Activated T-cell treated with anti-CD3 and anti-CD28 coated beads, Interleukin-2, amount 50 U/mL, for 72 hours (primary cell): ENCODE measurements at places on chromosomes 11 and 22. TPM values are rescaled to one million over a fixed set of nuclear protein-coding genes. Genes with fewer than 3 reads are reported as not detected.
A peak's percentile ranks its signal among the peaks of the same experiment; 100 is the strongest.

Gene TUB
- total RNA-seq, result 0.32 TPM

Gene FOLR1
- not detected for total RNA-seq

Gene BIK
- 5.0 TPM for total RNA-seq

Gene CCDC87
- 0.10 TPM for total RNA-seq

DNA sequence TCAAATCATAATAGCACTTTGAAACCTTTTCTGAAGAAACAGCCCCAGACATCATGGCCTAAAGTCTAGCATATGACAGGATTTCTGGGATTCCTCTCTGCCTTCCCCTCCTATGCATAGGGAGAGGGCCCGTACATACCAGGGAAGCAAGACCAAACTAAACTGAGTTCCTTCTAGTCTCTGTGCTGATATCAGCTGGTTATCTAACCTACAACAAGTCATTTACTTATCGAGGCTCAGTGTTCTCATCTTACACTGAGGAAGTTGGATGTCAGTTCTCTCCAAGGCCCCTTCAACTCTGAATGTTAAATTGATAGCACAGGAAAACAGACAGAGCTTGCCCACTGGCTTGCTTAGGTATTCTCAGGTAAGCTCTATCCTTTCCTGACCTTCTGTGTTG lies 17.0 kb upstream of the GRIK4 start:
- H3K4me1 ChIP-seq, result no peaks in the 10 kb centered on the region
- no peak for DNase-seq
- no peak overlapping the region for H3K27ac ChIP-seq
- no peaks in the 10 kb centered on the region for H3K27me3 ChIP-seq
- H3K4me3 ChIP-seq, result no peak overlapping the region

- peaks cover 54% of the 10 kb centered on the region for H3K27me3 ChIP-seq
- H3K4me3 ChIP-seq, result no peak overlapping the region
- no peak for DNase-seq
- H3K4me1 ChIP-seq, result peaks cover 11% of the 10 kb centered on the region
- no peak overlapping the region for H3K27ac ChIP-seq
- H3K36me3 ChIP-seq, result no peaks in the 10 kb centered on the region
These were observed 89.0 kb downstream of the FEZ1 start for GRCh38 chr11:125407046-125407445.

- DNase-seq, result peak; percentile 79
- H3K36me3 ChIP-seq, result no peaks in the 10 kb centered on the region
- peaks cover 4% of the 10 kb centered on the region for H3K27me3 ChIP-seq
- peaks cover 16% of the 10 kb centered on the region for H3K4me1 ChIP-seq
These were observed 5.8 kb downstream of the TSPAN4 start for GRCh38 chr11:848380-848931.

GRCh38 chr11:19659529-19659928 lies 53.1 kb upstream of the NAV2 start:
- peaks cover 4% of the 10 kb centered on the region for H3K27me3 ChIP-seq
- H3K4me3 ChIP-seq, result no peak overlapping the region
- H3K27ac ChIP-seq, result no peak overlapping the region
- no peaks in the 10 kb centered on the region for H3K36me3 ChIP-seq

DNA sequence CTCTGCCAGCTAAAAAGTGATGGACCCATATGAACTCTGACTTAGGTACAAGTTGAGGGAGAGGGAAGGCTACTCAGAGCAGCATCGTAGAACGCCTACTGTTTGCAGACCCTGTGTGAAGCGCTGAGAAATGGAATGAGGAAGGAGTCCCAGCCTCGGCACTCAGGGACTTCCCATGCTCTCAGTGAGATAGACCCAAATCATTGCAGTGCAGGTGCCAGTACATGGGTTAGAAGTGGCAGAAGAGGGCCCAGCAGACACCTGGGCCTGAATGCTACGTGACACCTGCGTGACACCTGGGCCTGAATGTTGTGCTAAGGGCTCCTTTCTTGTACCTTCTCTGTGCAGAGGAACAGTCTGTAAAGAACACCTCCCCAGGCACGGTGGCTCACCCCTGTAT lies 2.6 kb upstream of the PDGFB start:
- H3K27me3 ChIP-seq, result peaks cover 61% of the 10 kb centered on the region
- no peaks in the 10 kb centered on the region for H3K36me3 ChIP-seq
- H3K4me3 ChIP-seq, result no peak overlapping the region
- no peak for DNase-seq
- H3K4me1 ChIP-seq, result peaks cover 13% of the 10 kb centered on the region
- H3K27ac ChIP-seq, result no peak overlapping the region

GRCh38 chr11:77322506-77322905 lies 21.0 kb upstream of the GDPD4 start:
- no peak overlapping the region for H3K4me3 ChIP-seq
- H3K27me3 ChIP-seq, result no peaks in the 10 kb centered on the region
- no peak for DNase-seq
- H3K36me3 ChIP-seq, result peaks cover 3% of the 10 kb centered on the region

DNA sequence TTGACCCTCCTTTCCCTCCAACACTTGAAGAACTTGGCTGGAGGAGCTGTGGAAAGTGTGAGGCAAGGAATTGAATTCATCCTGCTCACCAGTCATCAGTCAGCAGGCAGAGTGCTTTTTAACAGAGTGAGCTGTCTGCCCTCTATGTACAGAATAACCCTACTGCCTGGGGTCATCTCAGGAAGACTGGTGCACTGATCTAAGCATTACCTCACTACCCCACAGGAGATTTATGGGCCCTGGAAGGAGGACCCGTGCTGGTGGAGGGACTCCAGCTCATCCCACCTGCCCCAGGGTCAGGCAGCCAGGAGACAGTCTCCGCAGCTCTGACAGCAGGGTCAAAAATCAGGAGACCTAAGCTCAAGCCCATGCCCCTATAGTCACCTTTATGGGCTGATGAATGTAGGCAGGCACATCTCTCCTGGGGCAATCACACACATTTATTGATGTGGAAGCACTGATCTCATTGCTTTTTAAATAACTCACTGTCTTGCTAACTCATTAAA lies 270.8 kb upstream of the SESN3 start:
- H3K4me3 ChIP-seq, result no peak overlapping the region
- peaks cover 5% of the 10 kb centered on the region for H3K4me1 ChIP-seq
- H3K27ac ChIP-seq, result no peak overlapping the region
- DNase-seq, result no peak
- H3K27me3 ChIP-seq, result peaks cover 25% of the 10 kb centered on the region
- H3K36me3 ChIP-seq, result no peaks in the 10 kb centered on the region

DNA sequence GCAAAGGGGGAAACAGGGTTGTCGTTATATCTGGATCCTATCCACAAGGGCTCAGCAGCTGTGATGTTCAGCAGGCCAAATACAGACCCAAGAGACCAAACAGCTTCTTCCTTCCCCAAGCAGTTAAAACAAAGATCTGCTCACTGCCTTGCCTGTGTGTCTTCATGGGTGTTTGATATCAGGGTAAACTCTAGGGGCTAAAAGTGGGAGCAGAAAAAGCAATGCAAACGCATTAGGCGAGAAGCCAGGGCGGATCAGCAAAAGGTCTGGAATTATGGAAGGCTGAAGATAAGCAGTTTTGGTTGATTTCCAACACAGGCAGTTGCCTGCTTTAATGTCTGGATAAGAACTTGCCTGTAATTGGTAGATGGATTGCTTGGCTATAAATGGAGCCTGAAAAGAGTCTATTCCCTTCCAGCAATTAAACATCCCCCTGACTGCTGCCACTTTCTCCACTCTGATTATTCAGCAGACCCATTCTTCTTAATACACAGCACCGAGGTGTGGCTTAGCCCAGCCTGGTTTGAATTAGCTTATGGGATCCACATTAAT lies 126.3 kb downstream of the COMMD9 start:
- H3K4me1 ChIP-seq, result no peaks in the 10 kb centered on the region
- H3K27ac ChIP-seq, result no peak overlapping the region
- H3K27me3 ChIP-seq, result peaks cover 12% of the 10 kb centered on the region
- no peak for DNase-seq

- no peak for DNase-seq
- peaks cover 44% of the 10 kb centered on the region for H3K4me1 ChIP-seq
- no peak overlapping the region for H3K4me3 ChIP-seq
- H3K36me3 ChIP-seq, result peaks cover 4% of the 10 kb centered on the region
- H3K27ac ChIP-seq, result peak overlapping the region; percentile 58
These were observed 9.5 kb downstream of the PLA2G6 start for GRCh38 chr22:38171927-38172831.

- peaks cover 6% of the 10 kb centered on the region for H3K36me3 ChIP-seq
- H3K27me3 ChIP-seq, result no peaks in the 10 kb centered on the region
- no peak overlapping the region for H3K4me3 ChIP-seq
- no peak overlapping the region for H3K27ac ChIP-seq
- DNase-seq, result no peak
- H3K4me1 ChIP-seq, result no peaks in the 10 kb centered on the region
These were observed 18.3 kb upstream of the MICALL1 start for GRCh38 chr22:37887584-37888378.

DNA sequence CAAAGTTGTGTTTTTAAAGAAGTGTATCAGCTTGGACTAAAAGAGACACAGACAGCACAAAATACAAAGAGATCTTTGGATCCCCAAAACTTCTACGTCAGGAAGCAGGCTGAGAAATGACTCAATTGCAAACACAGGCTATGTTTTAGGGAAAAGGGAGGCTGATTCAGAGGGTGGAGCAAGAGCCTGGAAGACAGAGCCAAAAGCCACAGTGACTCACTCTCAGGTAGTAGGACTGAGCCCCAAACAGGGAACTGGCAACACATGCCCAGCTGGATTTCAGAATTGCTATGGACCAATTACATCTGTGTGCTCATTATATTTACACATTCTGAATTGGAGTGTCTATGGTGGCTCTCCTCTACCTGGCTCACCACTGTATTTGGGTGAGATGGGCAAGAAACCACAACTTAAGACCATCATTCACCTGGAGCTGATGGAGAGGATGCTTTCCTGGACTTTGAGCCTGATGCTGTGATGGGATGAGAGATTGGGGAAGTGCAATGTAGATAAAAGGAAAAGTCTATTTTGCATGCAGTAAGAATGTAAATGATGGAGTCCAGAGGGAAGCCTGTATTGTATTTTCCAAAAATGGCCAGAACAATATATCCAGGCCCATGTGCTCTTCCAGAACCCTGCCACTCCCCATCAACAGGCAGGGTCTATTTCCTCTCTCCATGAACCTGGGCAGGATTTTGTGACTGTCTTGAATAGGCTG lies 20.8 kb upstream of the LINC01488 start:
- no peak for DNase-seq
- no peak overlapping the region for H3K4me3 ChIP-seq
- peaks cover 24% of the 10 kb centered on the region for H3K27me3 ChIP-seq

DNA sequence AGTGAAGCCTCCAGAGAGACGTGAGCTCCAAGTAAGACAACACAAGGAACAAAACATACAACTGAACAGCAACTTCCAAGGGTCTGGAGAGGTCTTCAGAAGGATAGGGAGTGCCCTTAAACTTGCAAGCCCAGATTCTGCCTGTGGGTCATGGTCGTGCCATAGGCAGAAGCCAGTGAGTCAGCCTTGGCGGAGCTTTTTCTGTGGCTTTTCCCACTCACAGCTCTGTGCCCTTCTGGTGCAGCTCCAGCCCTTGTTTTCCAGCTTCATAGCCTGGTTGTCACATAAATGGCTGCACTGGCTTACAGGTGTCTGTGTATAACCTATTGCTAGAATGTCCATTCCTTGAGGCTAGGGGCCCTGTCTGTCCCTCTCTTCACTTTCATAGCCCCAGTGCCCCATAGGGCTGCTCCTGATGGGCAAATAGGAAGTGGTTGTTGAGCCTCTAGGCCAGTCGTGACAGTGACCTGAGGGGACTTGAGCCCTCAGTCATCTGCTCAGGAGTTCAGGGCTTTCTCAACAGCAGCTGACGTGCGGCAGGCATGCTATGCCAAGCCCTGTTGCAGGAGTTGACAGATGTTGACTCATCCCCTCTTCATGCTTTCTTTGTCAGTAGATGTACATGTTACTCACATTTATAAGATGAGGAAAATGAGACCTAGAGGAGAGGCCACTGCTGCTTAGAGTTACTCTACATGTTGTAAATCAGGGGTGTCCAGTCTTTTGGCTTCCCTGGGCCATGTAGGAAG lies 7.4 kb downstream of the MED15 start:
- H3K4me1 ChIP-seq, result peaks cover 91% of the 10 kb centered on the region
- peak overlapping the region; percentile 35 for H3K4me3 ChIP-seq
- DNase-seq, result peak; percentile 18
- H3K36me3 ChIP-seq, result peaks cover 2% of the 10 kb centered on the region
- H3K27ac ChIP-seq, result peak overlapping the region; percentile 75

- H3K27ac ChIP-seq, result no peak overlapping the region
- no peak for DNase-seq
- no peaks in the 10 kb centered on the region for H3K36me3 ChIP-seq
- peaks cover 79% of the 10 kb centered on the region for H3K27me3 ChIP-seq
- H3K4me1 ChIP-seq, result no peaks in the 10 kb centered on the region
These were observed 23.0 kb downstream of the EHF start for GRCh38 chr11:34643846-34644245.

DNA sequence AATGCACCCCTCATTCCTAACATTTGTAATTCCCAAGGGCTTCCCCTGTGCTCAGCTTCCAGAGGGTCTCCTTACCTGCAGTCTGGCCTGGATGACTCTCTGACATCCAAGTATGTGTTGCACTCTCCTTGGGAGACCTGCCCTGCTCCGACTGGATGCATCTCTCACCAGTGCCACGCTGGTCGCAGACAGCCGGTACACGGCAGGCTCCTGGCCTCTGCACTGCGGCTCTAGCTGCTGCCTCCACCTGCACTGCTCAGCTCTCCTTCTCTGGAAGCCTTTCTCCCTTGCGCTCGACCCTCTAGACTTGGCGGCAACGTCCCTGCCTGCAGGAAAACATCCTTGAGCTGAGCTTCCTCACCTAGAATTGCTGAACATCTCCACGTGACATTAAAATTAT lies 685.9 kb downstream of the BRD1 start:
- H3K4me1 ChIP-seq, result no peaks in the 10 kb centered on the region
- no peak overlapping the region for H3K27ac ChIP-seq
- DNase-seq, result no peak
- peaks cover 24% of the 10 kb centered on the region for H3K27me3 ChIP-seq
- no peak overlapping the region for H3K4me3 ChIP-seq
- no peaks in the 10 kb centered on the region for H3K36me3 ChIP-seq

DNA sequence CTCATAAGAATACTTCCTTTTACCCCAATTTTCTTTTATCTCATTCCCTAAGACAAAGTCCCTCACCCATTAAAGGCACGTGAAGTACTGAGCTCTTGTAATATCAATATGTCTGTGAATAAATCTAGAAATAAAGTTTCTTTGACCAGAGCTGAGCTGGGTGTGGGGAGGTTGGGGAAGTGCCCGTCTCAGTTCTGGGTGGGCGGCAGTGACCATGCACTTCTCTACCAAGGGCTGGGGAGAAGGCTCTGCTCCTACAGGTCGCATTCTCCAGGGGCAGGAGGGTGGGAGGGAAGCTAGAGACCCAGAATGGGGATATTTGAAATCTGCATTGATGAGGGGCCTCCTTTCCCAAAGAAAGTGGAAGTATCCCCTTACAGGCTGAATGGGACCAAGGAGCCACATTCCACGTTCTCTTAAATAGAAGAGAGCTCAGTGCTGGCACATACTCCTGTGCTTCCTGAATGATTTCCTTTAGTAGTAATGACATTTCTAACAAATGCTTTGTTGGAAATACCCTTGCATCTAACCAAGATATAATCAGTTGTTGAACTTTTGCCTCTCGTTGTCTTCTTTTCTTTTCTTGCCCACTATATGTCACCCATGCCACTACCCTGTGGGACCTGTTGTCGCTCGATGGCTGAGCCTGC lies 16.1 kb downstream of the RBX1 start:
- no peaks in the 10 kb centered on the region for H3K27me3 ChIP-seq
- peaks cover 27% of the 10 kb centered on the region for H3K36me3 ChIP-seq
- no peak overlapping the region for H3K4me3 ChIP-seq
- H3K27ac ChIP-seq, result peak overlapping the region; percentile 51
- no peak for DNase-seq
- peaks cover 6% of the 10 kb centered on the region for H3K4me1 ChIP-seq
